ENCODE measurements at places on chromosomes 2 and 18.

- DNase-seq: no peak
These were observed 57.4 kb upstream of the EPAS1 start for GRCh38 chr2:46239847-46240181.

GRCh38 chr18:74066018-74066417 is 81.6 kb downstream of the FBXO15 start:
- no peak for DNase-seq

- DNase-seq: no peak
These were observed 622 bp downstream of the RAB12 start for GRCh38 chr18:8609659-8610458.

DNA sequence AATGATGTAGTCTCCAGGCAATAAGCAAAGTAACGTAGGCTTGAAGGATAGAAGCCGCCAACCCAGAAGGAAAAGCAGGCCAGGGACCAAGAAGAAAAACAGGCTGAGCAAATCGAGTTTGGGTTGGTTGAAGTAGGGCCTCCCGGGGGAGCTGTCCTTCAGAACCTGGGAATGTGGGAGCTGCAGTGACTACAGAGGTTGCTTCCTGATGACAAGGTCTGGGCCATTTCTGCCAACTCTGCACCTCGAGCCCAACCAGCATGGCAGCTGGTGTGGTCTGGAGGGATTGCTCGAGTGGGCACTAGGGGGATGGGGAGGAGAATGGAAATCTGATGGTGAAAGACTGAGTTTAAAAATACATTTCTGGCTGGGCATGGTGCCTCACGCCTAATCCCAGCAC is 14.1 kb downstream of the ACMSD start:
- no peak for DNase-seq

DNA sequence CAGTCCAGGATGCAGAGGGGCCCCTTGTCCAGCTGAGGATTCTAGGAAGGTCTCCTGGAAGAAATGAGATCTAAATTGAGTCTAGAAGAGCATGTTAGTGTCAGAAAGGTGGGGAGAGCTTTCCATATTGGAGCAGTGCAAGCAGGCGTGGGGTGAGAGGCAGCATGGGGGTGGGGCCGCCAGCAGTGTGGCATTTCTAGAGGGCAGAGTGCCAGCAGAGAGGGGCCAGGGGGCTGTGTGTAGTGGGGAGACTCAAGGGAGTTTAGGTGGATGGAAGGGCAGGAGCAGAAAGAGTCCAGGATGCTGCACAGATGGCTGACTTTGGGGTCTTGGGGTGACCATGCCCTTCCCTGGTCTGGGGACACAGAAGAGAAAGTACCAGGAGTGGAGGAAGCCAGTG is 2.1 kb downstream of the VIL1 start:
- DNase-seq: peak; percentile 18

DNA sequence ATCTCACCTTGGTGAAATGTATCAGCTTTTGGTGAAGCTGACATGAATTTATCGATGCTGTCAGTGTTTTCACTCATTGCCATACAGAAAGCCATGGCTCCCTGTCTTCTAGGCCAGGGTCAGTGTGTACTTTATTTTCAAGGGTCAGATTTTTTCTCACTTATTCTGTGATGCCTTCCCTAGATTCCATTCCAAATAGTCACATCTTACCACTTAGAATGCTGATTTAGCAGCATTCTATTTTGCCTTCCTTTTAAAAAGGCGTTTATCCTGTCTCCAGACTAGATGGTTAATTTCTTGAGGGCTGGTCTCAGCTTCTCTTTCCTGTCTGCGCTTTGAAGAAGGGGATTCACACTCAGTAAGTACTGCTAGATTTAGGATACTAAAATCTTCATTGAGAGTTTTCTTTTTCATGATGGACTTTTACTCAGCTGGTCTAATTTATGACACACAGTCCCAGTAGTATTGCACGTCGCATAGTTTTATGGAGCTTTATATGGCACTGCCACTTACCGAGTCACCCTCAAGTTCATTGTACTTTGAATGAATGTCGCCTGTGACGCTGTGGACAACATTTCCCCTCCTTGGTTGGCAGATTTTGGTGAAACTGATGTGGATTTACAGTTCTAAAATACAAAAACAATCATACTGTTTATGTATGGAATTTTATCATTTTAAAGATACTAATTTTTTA is 194.0 kb downstream of the ZNF407 start:
- no peak for DNase-seq

GRCh38 chr2:58427572-58428095 is 186.5 kb upstream of the FANCL start:
- DNase-seq: peak; percentile 64

- DNase-seq: no peak
These were observed 362.3 kb upstream of the CDH19 start for GRCh38 chr18:66966171-66966570.

DNA sequence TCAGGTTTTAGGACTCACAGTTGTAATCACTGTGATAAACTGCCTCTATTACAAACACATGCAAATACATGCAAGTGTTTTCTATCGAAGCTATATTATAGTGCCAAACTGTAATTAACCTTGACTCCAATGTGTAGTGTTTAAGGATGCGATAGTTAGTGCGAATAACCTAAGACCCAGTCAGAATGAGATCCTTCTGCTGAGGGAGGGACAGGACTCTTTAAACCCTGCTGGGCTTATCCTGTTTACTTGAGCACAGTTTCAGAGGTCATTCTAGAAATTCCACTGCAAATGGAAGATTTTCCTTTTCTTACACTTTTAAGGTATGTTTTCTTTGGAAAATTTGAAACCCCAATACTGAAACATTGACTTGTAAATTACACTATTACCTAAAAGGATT is 68.2 kb downstream of the CALCRL start:
- DNase-seq: no peak

DNA sequence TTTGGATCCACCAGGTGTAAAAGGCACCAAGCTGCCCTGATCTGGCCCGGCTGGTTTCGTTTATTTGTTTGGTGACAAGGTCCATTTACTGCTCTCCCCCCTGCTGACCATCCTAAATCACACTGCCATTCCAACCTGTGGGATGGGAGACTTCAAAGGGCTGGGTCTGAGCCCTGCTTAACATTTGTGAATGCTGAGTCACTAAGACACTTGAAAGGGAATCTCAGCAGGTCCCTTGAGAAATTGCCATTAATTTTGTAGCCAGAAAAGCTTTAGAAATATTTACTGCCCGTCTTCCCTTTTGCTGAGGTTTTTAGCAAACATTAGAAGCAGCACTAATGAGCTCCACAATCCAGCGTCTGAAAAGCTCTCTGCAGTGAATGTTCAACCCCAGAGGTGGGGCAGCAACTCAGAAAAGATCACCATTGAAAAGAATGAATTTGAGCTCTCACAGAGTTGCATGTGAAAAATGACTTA is 133.8 kb downstream of the ARL4C start:
- no peak for DNase-seq

GRCh38 chr2:173064151-173064805 is 11.4 kb upstream of the MAP3K20 start:
- no peak for DNase-seq

DNA sequence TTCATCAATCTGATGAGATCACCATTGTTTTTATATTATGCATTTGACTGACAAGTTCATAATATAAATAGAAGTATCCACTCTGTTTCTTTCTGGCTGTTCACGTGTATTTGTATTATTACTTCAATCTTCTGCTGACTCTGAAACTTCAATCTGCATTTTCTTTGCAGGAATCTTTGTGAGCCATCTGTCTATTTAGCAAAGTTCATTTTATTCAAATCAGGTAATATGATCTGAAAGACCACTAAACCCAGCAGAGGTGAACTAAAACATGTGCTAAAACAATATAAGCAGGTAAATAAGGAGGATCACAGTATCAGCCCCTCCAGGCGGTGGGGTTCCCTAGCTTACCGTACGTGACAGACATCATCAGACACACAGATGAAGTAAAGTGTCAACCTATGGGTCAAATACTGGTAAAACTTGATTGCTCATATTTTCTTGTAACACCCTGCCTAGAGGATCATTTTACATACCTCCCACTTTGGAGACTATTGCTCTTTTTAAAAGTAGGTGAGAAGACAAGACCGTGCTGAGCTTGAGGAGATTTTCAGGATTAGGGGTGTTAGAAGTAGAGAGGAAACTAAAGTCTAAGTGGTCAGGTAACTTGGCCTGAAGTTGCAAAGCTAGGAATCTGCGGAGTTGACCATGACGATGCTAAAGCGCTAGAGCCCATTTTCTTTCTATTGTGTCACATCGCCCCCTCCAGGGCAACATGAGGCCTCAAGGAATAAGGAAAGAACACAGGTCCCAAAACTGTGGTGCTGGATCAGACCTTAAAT is 9.0 kb downstream of the DTNB start:
- DNase-seq: no peak

DNA sequence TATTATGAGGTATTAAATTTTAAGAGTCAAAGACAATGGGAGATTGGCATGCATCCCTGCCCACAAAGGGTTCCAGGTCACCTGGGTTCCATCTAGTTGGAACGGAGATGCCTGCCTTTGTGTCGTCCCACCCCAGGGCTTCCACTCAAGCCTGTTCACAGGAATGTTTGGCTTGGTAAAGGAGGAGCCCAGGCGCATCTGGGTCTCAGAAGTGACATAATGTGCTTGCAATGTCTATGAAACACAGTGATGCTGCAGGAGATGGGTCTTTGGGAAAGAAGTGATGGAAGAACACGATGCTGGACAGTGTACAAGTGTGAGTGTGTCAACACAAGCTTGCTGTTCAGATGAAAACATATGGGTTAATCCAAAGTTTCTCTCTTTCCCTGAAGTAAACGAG is 49.6 kb upstream of the ZNF396 start:
- DNase-seq: no peak

- no peak for DNase-seq
These were observed 352.1 kb upstream of the ZNF521 start for GRCh38 chr18:25704071-25704470.

- no peak for DNase-seq
These were observed 346.8 kb upstream of the TCF4 start for GRCh38 chr18:55934821-55935220.

GRCh38 chr2:84375020-84375419 is 84.1 kb downstream of the SUCLG1 start:
- DNase-seq: no peak

GRCh38 chr2:177315364-177315763 is 50.8 kb upstream of the NFE2L2 start:
- DNase-seq: no peak

DNA sequence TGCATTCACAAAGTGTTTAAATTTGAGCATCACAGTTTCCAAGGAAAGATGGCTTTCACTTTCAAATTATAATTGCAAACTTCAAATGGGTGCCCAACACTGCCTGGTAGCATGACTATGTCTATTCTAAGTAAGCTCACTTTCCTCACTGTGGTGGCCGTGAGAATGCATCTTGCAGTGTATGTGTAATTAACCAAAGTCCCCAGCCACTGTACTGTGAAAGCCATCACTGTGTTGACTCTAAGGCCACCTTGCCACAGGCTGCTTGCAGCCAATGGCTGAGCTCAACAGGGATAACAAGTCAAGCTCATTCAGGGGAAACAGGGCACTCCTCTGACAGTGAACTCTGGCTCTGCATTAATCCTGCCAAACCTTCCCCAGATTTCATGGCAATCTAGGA is 43.3 kb upstream of the LGALSL start:
- DNase-seq: no peak

GRCh38 chr2:97965116-97965515 is 30.6 kb downstream of the TMEM131 start:
- DNase-seq: no peak

GRCh38 chr2:101112772-101113157 is 38.4 kb downstream of the TBC1D8 start:
- no peak for DNase-seq

DNA sequence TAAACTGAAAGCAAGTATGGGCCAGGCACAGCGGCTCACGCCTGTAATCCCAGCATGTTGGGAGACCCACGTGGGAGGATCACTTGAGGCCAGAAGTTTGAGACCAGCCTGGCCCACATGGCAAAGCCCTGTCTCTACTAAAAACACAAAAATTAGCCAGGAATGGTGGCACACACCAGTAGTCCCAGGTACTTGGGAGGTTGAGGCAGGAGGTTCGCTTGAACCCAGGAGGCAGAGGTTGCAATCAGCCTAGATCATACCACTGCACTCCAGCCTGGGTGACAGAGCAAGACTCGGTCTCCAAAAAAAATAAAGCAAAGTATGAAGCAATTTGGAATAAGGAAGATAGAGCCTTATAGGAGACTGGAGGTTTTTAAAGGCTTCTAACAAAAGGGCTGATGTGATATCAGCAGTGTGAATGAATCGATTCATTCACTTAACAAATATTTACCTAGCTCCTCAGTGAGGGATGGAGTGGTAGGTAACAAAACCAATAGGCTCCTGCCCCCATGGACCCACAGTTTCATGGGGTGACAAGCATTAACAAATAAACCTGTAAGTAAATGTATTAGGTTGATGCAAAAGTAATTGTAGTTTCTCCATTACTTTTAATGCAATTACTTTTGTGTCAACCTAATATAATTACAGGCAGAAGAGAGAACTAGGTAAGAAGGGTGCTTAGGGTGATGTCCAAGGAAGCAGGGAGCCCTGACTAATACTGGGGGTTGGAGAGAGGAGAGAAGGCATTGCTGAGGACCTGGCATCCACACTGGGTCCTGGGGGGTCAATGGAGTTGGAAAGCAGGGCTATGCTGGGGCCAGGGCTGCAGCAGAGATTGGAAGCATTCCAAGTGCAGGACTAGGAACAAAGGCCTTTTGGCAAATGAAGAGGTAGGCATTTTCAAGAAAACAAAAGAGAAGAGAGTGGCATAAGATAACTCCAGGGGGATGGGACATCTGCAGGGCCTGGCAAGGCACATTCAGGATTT is 195.4 kb upstream of the ARL4C start:
- no peak for DNase-seq

- DNase-seq: no peak
These were observed 116.4 kb upstream of the FANCL start for GRCh38 chr2:58357521-58357920.

DNA sequence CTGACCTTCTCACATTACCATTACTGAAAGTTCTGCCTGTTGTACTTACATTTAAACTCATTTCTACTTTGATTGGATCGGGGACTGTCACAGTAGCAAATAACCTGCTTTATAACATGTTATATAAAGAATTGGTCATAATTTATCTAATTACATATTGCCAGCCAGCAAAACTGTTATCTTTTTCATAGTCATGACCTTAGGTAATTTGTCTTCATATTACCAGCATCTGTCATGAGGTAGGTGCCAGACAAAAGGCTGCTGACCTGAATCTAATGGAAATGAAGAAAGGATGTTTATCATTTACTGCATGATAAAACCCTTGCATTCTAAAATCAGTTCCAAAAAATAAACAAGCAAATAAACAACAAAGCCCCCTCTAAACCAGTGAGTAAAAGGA is 89.4 kb upstream of the LRP1B start:
- DNase-seq: no peak

DNA sequence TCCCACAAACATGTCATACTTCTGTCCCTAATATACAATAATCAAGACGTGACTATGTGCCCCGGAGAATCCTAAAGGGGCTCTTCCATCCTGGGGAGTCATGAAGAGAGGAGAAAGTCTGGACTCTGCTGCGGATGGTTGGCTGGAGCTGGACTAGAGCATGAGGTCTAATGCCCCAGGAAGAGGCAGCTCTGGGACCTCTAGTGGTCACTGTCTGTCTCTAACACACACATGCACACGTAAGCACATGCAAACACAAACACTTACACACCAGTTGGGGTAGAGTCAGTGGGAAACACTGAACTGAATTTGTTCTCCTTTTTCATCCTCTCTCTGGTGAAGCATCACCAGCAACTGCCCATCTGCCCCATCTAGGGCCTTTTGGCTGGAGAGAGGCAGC is 271.6 kb downstream of the TDRD15 start:
- DNase-seq: no peak

Data from Right ventricle myocardium inferior (tissue), 1 donor.